GM12878 (cell line): ENCODE measurements at places on chromosomes 5 and 9. TPM values are rescaled to one million over a fixed set of nuclear protein-coding genes. Genes with fewer than 3 reads are reported as not detected.

DNA sequence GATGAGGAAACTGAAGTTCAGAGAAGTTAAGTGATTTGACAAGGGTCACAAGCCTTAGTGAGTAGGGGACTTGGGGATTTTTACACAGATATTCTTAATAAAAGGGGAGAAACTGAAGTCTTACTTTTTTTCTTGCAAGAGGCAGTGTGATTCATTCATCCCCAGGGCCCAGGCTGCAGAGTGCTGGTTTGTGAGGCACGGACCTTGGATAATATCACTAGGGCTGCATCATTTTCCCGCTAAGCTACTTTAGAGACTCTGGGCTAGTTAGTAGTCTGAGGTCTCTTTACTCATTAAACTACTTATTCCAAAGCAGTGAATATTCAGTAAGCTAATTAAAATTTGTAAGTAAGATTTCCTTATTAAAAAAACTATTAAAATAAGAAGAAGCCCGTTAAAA is 195.0 kb downstream of the PBX3 start:
- H3K4me3 ChIP-seq, result no peak overlapping the region
- H3K27ac ChIP-seq, result no peak overlapping the region
- no peaks in the 10 kb centered on the region for H3K4me1 ChIP-seq
- DNase-seq, result no peak
- peaks cover 6% of the 10 kb centered on the region for H3K36me3 ChIP-seq

- H3K27me3 ChIP-seq, result no peaks in the 10 kb centered on the region
- H3K4me3 ChIP-seq, result no peak overlapping the region
- peaks cover 11% of the 10 kb centered on the region for H3K4me1 ChIP-seq
- H3K27ac ChIP-seq, result no peak overlapping the region
Observed at GRCh38 chr5:14443671-14444093, 137.9 kb upstream of the OTULINL start.

- no peak for DNase-seq
- no peaks in the 10 kb centered on the region for H3K27me3 ChIP-seq
- no peaks in the 10 kb centered on the region for H3K4me1 ChIP-seq
Observed at GRCh38 chr5:156585999-156586398, 259.0 kb downstream of the SGCD start.

GRCh38 chr5:143142596-143143435 is 260.7 kb downstream of the NR3C1 start:
- DNase-seq, result no peak
- H3K27ac ChIP-seq, result no peak overlapping the region
- H3K27me3 ChIP-seq, result no peaks in the 10 kb centered on the region

- H3K27me3 ChIP-seq, result no peaks in the 10 kb centered on the region
- no peak overlapping the region for H3K4me3 ChIP-seq
- DNase-seq, result no peak
- no peaks in the 10 kb centered on the region for H3K36me3 ChIP-seq
Observed at GRCh38 chr5:73690015-73690414, 64.0 kb downstream of the ARHGEF28 start.

DNA sequence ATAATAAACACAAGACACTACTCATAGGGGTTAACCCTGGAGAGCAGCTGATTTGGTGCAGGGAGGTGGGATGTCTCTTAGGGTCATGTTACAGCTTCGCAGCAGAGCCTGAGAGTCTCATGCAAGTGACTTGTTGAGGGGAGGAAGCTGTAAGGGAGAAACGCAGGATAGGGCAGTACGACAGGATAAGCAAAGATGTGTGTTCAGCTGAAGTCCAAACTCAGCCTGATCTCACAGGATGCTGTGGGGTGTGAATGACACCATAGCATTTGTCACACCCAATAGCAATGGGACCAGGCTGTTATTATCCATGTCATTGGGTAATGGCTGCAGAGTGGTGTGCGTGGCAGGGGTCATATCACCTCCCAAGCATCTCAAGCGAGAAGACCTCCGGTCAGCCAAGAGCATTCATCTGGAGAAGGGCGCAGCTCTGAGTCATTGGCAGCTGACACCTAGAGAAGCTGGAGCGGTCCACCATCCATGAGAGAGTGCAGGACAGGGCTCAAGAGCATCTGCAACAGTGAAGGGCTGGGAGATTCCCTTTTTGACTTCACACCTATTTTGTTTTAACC is 49.2 kb upstream of the RPL26L1 start:
- H3K27ac ChIP-seq, result no peak overlapping the region
- DNase-seq, result no peak
- H3K27me3 ChIP-seq, result no peaks in the 10 kb centered on the region
- H3K4me1 ChIP-seq, result peaks cover 28% of the 10 kb centered on the region
- no peak overlapping the region for H3K4me3 ChIP-seq
- peaks cover 8% of the 10 kb centered on the region for H3K36me3 ChIP-seq

DNA sequence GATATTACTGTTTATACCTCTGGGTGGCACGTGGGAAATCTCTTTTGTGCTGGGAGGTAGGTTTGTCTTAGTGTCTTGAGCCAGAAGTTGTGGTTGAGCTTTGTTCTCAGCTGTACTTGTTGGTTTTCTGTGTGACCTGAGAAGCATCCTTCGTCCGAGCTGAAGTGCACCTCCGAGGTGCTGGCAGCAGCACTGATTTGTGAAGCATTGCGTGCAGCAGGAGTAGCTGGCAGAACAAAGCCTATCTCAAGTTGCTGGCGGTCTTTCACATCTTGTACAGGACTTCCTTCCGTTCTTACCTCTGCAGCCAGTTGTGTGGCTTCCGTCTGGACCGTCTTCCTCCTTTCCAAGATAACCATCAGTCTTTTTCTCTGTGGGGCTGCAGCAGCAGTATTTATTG is 4.3 kb downstream of the PRRC2B start:
- no peaks in the 10 kb centered on the region for H3K27me3 ChIP-seq
- H3K4me1 ChIP-seq, result peaks cover 38% of the 10 kb centered on the region

DNA sequence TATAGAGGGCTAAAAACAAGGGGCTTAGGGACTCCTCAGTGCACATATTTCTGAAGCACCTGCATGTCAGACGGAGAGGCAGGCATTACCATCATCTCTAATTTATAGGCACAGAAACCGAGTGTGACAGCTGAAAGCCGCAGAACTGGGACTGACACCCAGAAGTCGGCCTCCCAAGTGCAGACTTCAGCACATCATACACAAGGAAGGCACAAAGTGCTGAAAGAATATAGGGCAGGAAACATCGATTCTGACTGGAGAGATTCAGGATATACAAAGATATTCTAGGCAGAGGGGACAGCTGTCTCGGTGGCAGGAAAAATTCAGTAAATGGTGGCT is 11.2 kb downstream of the MRPS27 start:
- peak overlapping the region; percentile 97 for H3K27ac ChIP-seq
- H3K27me3 ChIP-seq, result no peaks in the 10 kb centered on the region
- H3K36me3 ChIP-seq, result peaks cover 1% of the 10 kb centered on the region; the same call in 1 of the 2 replicates
- peaks cover 20% of the 10 kb centered on the region for H3K4me1 ChIP-seq

DNA sequence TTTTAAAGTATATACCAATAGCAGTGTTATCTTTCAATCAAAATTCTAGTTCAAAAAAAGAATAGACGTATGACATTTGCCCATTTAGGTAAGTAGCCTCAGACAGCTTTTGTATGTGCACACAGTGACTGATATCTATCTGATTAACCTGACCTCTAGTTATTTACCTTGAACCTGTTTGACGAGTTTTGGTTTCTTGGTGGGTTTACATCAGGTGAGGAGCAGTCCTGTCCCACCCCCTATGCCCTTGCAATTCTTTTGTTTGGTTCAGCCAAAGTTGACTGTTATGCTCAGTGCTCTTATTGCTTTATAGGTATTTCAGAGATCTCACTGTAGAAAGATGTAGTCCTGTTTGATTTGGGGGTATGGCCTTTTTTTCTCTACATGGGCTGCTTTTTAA is 147.2 kb downstream of the ISOC1 start:
- no peak for DNase-seq
- no peaks in the 10 kb centered on the region for H3K27me3 ChIP-seq
- H3K4me1 ChIP-seq, result no peaks in the 10 kb centered on the region
- no peak overlapping the region for H3K4me3 ChIP-seq
- H3K27ac ChIP-seq, result no peak overlapping the region
- H3K36me3 ChIP-seq, result no peaks in the 10 kb centered on the region

DNA sequence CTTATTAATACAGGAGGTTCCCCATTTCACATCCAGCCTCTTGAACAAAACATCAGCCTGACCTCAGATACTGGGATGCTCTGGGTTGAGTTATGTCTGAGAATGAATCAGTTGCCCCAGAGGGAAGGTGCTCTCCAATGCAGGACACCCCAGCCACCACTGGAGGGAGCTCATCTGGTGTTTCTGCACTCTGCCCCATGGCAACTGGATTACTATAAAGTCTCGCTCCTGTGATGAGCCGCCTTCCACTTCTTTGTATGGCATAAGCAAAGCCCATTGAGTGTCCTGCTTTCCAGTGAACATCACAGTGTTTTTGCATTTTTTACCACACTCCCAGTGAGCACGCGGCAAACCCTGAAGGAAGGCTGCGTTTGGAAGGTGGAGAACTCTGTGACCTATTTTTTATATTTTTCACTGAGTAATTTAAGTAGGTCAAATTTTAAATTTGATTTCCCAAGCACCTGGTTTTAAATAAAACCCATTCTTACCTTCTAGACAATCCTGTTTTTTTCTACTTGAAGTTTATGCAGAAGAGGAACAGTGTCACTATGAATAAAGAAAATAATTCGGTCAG is 176.9 kb upstream of the WWC1 start:
- H3K27me3 ChIP-seq, result no peaks in the 10 kb centered on the region; the same call in 1 of the 2 replicates
- H3K36me3 ChIP-seq, result no peaks in the 10 kb centered on the region
- no peak overlapping the region for H3K4me3 ChIP-seq
- no peak for DNase-seq
- no peaks in the 10 kb centered on the region for H3K4me1 ChIP-seq
- no peak overlapping the region for H3K27ac ChIP-seq

GRCh38 chr5:86354664-86355063 is 263.1 kb upstream of the COX7C start:
- H3K4me1 ChIP-seq, result no peaks in the 10 kb centered on the region
- no peak overlapping the region for H3K4me3 ChIP-seq
- H3K27me3 ChIP-seq, result no peaks in the 10 kb centered on the region
- no peaks in the 10 kb centered on the region for H3K36me3 ChIP-seq
- no peak overlapping the region for H3K27ac ChIP-seq

DNA sequence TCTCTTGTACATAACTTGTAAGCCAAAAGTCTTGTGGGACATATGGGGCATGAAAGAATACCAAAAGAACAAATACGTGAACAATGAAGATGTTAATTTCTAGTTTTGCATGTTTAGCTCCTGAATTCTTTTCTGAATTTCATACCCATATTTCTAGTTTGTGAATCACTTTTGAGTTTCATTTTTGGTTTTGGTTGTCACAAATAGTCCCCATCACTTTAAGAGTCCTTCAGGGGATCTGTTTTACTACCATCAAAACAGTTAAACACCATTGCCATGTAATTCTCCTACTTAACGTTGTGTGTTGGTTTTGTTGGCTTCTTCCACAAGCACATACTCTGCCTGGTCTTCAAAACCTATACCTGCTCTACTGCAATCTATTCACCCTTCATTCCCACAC is 27.0 kb downstream of the VCAN start:
- H3K27me3 ChIP-seq, result no peaks in the 10 kb centered on the region
- H3K4me3 ChIP-seq, result no peak overlapping the region
- H3K36me3 ChIP-seq, result no peaks in the 10 kb centered on the region
- no peak for DNase-seq

DNA sequence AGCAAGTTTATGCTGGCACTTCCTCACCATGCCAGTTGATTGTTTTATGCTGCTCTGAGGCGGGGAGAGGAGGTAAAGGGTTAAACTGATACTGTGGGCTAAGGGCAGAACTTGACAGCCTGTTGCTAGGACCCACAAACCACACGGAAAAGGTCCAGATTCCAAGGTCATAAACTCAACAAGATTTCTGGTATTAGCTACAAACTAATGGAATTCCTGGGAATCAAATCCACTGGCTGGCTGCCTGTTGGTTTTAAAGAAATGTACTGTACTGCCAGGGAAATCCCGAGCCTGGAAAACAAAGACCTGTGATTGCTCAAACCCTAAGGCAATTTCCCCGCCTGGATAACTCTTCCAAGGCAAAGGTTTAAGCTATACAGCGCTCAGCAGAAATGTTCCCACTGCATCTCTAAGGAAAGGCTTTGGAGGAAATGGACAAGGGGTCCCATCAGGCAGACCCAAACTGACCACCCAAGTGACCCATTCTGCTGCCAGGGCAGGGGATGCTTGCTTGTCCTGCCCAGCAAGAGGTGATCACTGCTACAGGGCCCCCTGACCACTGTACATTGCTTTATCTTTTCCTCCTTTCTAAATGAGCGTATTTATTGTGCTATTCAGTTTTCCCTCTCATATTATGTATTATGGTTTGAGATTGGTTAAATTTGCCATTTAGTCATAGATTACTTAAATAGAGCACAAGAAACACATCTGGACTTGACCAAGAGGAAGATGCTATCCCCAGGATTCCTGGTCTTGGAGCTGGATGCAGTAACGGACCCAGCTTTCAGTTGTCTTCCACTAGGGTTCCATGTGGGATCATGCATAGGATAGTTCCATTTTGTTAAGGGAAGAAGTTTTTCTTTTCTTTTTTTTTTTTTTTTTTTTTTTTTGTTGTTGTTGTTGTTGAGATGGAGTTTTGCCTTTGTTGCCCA is 124.3 kb downstream of the SUSD1 start:
- DNase-seq, result no peak
- H3K27ac ChIP-seq, result no peak overlapping the region
- H3K4me1 ChIP-seq, result peaks cover 31% of the 10 kb centered on the region
- H3K27me3 ChIP-seq, result no peaks in the 10 kb centered on the region

- H3K27me3 ChIP-seq, result no peaks in the 10 kb centered on the region
- no peaks in the 10 kb centered on the region for H3K36me3 ChIP-seq
- no peak for DNase-seq
- no peaks in the 10 kb centered on the region for H3K4me1 ChIP-seq
- no peak overlapping the region for H3K4me3 ChIP-seq
Observed at GRCh38 chr5:112554101-112554977, 135.3 kb upstream of the EPB41L4A start.

DNA sequence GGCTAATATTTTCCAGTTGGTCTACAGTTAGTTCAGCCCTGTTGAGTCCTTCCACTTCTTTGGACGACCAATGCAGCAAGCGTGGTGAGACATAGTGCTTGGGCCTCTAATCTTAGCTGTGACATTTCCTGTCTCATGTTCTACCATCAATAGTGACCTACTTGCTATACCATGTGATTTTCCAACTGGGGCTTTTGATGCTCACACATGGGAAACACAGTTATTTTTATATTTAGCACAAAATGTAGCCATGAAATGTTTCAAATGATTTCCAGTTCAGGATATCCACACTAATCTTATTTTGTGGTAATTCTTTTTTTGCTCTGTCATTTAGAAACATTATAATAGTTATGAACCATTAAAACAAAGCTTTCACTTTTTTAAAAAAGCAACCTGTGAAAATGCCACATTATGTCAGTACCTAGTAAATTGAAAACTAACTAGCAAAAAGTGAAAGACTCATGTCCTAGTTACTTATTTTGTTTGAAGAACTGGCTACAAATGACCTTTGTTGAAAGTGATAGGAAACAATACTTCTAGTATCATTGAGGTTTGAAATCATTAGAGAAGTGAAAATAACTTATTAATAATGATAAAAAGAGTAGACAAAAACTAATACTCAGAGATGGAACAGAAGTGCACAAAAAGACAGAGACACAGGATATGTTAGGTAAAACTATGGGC is 18.3 kb downstream of the MARCHF3 start:
- no peaks in the 10 kb centered on the region for H3K27me3 ChIP-seq
- peak; percentile 66 for DNase-seq
- H3K36me3 ChIP-seq, result no peaks in the 10 kb centered on the region
- no peak overlapping the region for H3K4me3 ChIP-seq

CERCAM gene
- polyA plus RNA-seq, result 0.45 and 1.3 TPM in 2 replicates

STPG3 gene
- polyA plus RNA-seq, result not detected in 2 replicates

GNPDA1 gene
- 3.0 and 3.3 TPM in 2 replicates for polyA plus RNA-seq

POLR3G gene
- polyA plus RNA-seq, result 31.4 and 33.1 TPM in 2 replicates

FABP6 gene
- 0.66 and 0.75 TPM in 2 replicates for polyA plus RNA-seq

ZNF879 gene
- not detected in 2 replicates for polyA plus RNA-seq

CARD9 gene
- 1.3 and 1.8 TPM in 2 replicates for polyA plus RNA-seq

ALDOB gene
- polyA plus RNA-seq, result not detected in 2 replicates

ENTR1 gene
- polyA plus RNA-seq, result 10.6 and 14.9 TPM in 2 replicates

GDF9 gene
- polyA plus RNA-seq, result 0.28 and 0.36 TPM in 2 replicates

FGD3 gene
- 12.8 and 13.5 TPM in 2 replicates for polyA plus RNA-seq

PLAC8L1 gene
- polyA plus RNA-seq, result 0.28 TPM in 1 of 2 replicates, not detected in the other
